Activated naive CD4-positive, alpha-beta T cell treated with anti-CD3 and anti-CD28 coated beads for 36 hours (primary cell): ENCODE measurements at places on chromosomes 11 and 22. TPM values are rescaled to one million over a fixed set of nuclear protein-coding genes. Genes with fewer than 3 reads are reported as not detected.
A peak's percentile ranks its signal among the peaks of the same experiment; 100 is the strongest.

- no peak for DNase-seq
Observed at GRCh38 chr11:79043726-79044125, 397.1 kb downstream of the TENM4 start.

GRCh38 chr11:85407648-85408047 lies 219.5 kb downstream of the DLG2 start:
- DNase-seq, result no peak

DNA sequence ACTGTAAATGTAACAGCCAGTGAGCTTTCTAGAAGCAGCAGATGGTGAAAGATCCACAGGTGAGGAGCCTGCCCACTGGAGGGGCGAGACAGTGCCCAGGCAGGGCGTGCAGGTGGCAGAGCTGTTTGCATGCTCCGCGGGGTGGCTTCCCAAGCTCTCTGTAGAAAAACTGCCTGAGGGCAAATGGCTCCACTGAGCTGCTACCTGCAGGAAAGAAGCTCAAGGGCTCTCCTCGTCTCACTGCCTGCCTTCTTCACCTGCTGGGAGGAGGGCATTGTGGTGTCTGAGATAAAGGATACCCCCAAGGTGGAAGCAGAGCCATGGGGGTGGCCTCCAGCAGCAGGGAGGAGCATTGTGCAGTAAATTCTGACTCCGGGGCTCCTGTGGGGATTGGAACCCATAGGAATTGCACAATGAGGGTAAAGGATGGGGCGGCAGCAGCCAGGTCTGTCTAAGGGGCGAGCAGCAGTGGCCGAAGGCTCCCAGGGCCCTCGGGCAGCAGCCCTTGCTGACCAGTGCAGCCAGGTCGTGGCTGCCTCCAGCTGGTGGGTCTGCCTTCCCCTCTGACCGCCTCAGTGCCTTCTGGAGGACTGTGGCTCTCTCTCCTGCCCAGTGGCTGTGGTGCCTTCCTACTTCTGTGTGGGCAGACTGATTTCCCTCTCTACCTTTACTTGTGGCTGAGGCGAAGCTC lies 28.0 kb upstream of the CABP7 start:
- DNase-seq, result no peak

DNA sequence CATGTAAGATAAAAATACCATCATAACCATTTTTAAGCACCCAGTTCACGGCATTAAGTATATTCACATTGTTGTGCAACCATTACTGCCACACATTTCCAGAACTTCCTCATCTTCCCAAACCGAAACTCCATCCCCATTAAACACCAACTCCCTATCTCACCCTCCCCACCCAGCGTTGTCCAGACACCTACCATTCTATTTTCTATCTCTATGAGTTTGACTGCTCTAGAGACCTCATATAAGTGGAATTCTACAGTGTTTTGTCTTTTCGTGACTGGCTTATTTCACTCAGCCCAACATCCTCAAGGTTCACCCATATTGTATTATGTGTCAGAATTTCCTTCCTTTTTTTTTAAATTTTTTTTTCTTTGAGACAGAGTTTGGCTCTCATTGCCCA lies 45.2 kb downstream of the PPFIA1 start:
- no peak for DNase-seq

DNA sequence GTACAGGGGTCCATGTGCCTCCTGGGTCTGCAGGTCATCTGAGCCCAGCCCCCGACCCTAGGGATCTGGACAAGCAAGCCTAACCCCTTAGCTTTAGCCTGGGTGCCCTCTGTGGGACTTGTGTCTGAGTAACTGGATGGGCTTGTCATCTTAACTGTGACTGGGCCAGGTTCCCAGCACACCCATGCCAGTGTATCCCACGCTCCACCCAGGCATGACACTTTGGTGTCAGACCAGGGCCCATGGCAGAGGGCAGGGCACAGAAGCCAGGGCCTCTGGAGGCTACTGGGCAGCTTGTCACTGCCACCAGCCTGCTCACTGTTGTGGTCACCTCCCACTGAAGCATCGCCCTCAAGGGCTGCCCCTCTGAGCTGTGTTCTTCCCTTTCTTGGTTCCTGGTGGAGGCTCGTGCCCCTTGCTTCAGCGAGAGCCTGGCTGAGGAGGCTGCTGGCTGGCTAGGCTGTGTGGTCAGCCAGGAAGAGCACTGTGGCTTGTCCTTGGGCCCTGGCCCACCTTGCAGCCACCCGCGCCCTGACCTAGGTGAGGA lies 80.8 kb downstream of the ST3GAL4 start:
- DNase-seq, result no peak

DNA sequence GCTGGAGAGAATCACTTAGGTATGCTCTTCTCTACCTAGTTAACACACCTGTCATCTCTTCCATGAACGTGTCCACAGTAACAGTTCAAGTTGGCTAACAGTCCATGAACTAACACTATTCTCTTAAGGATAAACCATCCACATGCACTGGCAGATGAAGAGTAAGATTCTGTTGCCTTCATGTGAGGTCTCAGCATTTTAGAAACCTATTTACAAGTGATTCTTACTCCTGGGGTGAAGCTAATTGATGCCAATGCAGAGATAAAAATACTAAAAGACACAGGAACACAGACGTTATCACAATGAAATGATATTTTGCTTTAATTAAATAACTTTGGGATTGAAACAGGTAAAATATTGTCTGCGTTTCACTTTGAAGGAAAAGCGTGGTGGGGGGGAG lies 1.3 kb downstream of the LRRC4C start:
- no peak for DNase-seq

GRCh38 chr11:92026664-92027063 lies 198.0 kb upstream of the FAT3 start:
- DNase-seq, result no peak

- DNase-seq, result no peak
Observed at GRCh38 chr11:16336721-16337120, 19.6 kb downstream of the SOX6 start.

- peak; percentile 33 for DNase-seq
Observed at GRCh38 chr11:2885017-2885677, 428 bp downstream of the CDKN1C start.

- DNase-seq, result no peak
Observed at GRCh38 chr11:11810764-11811726, 30.7 kb upstream of the USP47 start.

GRCh38 chr11:120842195-120842594 lies 181.7 kb upstream of the TBCEL start:
- DNase-seq, result no peak

DNA sequence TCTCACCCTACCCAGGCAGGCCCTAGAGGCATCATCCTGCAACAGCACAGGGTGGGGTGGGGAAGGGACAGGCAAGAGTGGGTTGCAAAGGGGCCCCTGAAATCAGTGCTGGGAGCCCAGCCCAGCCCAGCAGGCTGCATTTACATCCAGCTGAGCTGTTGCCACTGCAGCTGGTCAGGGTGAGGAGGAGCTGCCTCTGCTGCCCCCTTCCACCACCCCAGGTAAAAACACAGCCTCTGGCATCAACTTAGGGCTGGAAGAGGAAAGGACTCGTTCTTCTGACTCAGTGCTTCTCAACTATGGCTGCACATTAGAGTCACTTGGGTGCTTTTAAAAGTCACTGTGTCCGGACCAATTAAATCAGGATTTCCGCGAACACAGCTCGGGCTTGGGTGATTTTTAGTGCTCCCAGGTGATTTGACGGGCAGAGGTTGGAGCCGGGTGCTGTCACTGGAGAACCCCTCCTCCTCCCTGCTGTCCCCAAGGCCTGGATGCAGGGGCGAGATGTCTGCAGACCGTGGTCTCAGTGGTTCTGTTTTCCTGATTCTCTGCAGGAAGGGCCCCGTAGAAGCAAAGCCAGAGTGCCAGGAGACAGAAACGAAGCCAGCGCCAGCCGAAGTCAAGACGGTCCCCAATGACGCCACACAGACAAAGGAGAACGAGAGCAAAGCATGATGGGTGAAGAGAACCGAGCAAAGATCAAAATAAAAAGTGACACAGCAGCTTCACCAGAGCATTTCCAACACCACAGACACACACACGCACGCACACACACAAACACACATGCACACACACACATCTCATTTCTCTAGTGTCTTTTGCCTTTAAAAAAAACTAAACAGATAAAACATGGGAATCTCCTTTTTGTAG lies 39.4 kb upstream of the TTC12 start:
- DNase-seq, result no peak

GRCh38 chr11:66834943-66835342 lies 8.3 kb upstream of the RCE1 start:
- no peak for DNase-seq

- peak; percentile 50 for DNase-seq
Observed at GRCh38 chr11:32333320-32333991, 101.9 kb downstream of the WT1 start.

DNA sequence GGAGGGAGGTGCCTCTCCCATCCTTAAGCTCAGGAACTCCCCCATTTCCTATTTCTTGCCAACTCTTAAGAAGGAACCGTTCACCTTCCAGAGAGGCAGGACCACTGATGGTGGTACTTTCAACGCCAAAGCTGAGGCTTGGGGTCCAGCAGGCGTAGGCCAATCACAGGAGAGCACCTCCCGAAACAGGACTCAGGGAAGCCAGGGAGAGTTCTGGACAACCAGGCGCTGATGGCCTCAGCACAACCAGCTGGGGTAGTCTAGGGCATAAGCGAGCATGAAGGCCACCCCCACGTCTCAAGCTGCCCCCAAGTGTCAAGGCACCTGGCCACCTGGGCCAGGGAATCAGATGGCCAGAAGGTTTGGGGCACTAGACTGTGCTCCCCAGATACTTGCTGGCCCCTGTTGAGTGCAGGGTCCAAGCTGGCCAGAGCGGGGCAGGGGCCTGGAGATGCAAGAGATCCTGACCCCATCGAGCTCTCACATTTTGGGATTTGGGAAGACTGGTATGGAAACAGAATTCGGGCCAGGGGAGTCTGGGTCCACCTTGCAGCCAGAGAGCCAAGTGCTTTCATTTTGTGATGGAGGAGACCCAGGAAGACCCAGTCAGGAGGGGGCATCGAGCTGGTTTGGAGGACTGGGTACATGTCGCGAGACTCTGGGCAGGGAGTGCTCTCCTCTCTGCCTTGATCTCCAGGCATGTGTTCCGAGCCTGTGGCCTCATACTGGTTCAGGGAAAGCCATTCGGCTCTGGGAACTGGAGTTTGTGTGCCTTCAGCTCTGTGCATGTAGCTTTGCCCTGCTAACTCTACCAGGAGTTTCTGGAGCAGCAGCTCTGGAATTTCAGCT lies 926 bp downstream of the CD6 start:
- peak; percentile 67 for DNase-seq

- no peak for DNase-seq
Observed at GRCh38 chr11:79437981-79438630, 2.7 kb downstream of the TENM4 start.

DNA sequence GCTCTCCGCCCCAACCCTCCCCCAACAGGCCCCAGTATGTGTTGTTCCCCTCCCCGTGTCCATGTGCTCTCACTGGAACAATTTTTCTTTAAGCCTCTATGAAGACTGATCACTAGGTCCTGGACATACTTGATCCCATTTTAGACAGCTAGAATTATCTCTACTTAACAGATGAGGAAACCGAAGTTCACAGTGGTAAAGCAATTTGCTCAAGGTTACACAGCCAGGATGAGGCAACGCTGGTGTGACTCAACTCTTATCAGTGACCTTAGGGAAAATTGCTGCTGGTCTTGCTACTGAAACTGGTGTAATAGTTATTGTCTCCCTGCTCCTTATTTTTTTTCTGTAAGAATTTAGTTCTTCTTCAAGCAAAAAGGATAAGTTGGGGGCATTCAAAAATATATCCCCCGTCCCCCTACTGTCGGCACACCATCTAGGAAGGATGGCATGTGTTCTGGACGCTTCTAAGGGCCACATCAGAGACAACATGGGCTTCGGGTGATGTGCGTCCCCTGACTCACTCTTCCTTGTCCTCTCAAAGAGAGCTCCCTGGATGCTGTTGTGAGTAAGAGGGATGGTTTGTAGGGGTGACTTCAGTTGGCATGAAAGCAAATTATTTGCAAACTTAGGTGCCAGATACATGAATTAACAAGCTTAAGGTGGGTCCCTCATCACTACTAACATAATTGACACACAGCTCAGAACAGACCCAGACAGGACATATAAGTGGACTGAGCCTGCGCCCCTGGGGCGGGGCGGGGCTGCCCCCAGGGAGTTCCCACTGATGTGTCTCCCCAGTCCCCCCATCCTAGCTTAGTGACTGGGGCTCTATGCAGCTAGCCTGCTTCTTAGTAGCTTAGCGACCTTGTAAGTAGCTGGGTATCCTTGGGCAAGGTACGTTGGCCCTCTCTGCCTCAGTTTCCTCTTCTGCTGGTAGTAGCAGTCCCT lies 23.6 kb upstream of the ALX4 start:
- DNase-seq, result no peak

DNA sequence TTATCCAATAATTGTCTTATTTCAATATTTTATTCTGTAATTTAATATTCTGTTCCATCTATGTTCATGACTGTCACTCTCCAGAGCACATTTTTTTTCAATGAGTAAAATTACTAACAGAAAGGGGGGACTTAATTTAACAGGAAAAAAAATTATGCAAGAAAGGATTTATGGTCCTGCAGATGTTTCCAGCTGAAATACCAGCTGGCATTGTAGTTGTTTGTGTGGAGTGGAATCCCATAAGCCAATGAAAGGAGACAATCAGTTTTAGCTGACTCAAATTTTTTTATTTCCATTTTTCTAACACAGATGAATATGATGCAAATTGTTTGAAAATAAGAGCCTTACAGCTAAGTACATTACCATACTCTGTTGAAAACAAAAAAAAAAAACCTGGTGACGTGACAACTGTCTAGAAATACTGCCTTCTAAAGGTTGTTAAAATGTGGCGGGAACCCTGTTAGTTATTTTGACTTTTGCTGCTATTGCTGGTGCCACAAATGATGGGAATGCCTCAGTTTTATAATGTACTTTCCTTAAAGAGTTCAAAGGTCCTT lies 389.1 kb downstream of the ETS1 start:
- no peak for DNase-seq

DNA sequence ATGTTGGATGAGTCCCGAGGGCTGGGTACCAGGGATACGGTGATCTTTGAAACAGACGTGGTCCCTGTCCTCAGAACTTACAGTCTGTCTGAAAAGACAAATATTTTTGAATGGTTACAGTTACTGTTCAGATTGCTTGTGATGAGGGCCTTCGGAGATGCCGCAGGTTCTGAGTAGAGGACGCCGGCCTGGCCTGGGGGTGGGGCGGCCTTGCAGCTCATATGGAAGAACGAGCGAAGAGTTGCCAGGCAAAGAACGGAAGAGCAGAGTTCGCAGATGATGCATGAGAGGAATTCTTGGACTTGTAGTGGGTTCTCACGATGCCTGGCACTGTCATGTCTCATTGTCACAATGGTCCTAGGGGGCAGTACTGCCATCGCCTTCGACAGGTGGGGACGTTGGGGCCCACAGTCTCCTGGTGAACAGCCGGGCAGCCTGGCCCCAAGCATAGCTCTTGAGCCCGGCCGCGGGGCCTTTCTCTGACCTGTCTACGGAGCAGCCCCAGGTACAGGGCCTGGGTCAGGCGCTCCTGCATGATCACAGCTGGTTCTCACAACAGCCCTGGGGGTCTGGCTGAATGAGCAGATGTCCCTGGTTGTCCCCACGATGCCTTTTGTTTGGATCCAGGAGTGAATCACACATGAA lies 60.9 kb upstream of the PARVG start:
- no peak for DNase-seq

The LBHD1 gene
- total RNA-seq, result 6.1 TPM

The TRIM6 gene
- total RNA-seq, result 2.1 TPM

The ASPHD2 gene
- 4.4 TPM for total RNA-seq

The IGLL1 gene
- not detected for total RNA-seq

The WNT11 gene
- not detected for total RNA-seq

The METTL15 gene
- 19.8 TPM for total RNA-seq

The SPI1 gene
- not detected for total RNA-seq

The NAALADL1 gene
- total RNA-seq, result 10.2 TPM

The NDUFV1 gene
- total RNA-seq, result 356 TPM
